CMK (cell line): ENCODE measurements at places on chromosomes 4 and X.

DNA sequence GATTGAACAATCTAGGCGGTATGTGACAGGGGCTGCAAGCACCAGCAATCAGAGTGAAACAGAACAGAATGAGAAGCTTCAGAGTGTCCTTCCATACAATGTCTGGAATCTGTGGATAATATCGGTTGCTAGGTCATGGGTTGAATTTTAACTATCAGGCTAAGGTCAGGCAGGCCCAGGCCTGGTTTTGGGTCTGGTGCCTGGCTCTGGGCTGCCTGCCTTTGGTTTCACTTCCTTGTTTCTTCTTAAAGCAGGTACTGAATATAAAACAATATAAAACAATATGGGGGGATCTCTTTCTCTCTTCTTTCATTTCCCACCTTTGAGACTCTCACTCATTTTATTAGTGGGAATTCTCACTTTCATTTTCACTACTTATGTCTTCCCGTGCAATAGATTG is 962.0 kb downstream of the CCSER1 start:
- no peak for DNase-seq

DNA sequence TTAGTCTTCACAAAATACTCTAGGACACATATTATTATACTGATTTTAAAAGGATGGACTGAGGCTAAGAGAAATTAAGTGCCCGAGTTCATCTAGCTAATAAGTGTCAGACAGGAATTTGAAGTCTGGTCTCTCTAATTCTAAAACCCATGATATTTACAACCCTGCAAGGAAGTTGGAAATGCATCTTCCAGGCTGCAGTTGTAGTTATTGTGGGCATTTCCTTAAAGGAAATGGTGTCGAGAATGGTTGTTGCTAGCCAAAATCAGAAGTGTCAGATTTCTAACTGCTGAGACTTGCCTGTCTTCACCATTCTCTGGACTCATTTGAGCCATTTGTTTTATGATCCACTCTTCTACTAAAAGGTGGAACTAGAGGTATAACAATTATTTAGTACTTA is 82.5 kb downstream of the FAT4 start:
- no peak for DNase-seq

DNA sequence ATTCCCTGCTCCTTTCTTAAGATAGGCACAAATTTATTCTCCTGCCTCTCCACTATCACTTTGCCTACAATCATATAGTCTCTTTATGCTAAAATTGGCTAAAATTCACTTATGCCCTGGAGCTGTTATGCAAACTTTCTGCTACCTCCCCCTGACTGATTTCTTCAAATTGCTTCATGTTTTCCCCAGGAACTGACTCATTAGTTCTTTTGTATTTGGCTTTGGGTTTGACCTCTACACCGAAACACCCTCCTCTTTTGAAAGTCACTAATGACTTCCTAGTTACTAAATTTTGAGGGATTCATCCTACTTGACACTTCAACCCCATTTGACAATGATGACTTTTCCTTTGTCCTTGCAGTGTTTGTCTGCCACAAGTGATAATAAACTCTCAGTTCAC is 222.6 kb downstream of the NDST4 start:
- DNase-seq: no peak

GRCh38 chrX:130051176-130051845 is 59.0 kb downstream of the ELF4 start:
- no peak for DNase-seq

GRCh38 chr4:154030152-154030551 is 241.3 kb upstream of the SFRP2 start:
- no peak for DNase-seq

DNA sequence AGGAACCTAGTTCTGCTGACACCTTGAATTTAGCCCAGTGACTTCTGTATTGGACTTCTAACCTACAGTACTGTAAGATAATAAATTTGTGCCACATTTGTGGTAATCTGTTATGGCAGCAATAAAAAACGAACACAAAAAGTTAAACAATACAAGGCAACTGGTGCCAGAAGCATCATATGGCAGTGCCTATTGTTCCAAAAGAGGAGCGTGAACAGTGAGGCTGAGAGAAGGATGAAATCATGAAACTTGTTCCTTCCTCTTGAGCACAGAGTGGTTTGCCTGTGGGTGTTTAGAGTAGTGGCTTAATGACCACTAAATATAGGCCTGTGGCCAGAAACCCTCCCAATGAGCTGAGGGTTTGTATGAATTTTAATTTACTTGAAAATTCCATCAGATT is 69.7 kb upstream of the PGRMC2 start:
- DNase-seq: no peak

- DNase-seq: no peak
These were observed 51.4 kb upstream of the SOD3 start for GRCh38 chr4:24743927-24744326.

DNA sequence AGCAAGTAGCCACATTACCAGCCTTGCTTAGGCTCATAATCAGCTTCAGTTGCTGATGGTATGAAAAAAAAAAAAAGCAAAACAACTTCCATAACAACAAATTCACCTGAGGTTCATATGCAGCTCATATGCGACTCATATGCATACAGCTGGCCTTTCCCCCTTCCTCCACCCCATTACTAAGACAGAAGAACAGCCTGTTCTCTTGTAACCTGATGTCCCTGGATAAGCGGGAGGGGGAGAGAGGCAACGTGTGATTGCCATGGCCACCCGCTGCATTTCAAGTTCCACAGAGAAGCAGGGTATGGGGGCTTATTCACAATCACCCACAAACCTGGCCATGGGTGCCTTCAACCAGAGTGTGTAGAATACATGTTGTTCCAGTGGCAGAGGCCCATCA is 95.1 kb upstream of the DGKK start:
- no peak for DNase-seq

GRCh38 chr4:139919521-139919920 is 234.5 kb downstream of the MAML3 start:
- no peak for DNase-seq

GRCh38 chrX:63713526-63713925 is 71.5 kb downstream of the ARHGEF9 start:
- DNase-seq: no peak

DNA sequence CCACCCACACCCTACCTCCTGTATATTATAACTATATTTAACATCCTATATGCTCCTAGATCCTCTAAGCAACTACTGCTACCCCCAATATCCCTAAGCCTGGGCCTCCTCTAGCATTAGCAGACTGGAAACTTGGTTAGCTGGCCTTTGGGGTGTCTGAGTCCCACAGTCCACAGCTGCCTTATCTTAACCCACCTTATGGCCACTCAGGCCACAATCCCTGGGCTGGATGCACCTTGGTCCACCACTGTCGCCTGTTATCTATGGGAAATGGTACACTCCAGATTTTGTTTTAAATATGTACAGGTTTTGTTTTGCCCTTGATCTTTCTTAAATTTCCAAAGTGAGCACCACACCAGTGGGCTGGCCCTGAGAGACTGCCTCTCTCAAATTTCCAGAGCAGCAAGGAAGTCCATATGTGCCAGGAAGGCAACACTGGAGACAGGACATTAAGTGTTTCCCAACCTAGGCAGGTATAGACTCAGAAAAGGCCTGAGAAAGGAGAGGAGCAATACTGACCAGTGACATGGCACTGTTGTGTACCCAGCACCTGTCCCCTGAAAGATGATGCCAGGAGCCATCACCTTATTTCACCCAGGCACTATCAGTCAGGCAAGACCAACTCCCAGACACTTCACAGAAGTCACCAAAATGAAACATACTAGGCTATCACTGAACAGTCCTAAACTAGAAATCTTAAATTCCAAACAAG is 921 bp downstream of the PFKFB1 start:
- DNase-seq: peak; percentile 47

DNA sequence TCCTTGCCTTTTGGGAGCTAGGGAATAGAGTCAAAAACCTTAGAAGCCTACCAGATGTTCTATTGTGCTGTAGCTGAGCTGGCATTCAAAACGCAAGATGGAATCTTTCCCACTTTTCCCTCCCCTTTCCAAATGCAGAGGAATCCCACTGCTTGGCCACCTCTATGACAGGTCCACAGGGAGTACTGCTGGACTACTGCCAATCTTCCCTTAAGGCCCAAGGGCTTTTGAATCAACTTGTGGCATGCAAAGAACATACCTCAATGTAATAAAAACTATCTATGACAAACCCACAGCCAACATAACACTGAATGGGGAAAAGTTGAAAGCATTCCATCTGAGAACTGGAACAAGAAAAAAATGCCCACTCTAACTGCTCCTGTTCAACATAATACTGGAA is 139.2 kb upstream of the AGTR2 start:
- DNase-seq: no peak

DNA sequence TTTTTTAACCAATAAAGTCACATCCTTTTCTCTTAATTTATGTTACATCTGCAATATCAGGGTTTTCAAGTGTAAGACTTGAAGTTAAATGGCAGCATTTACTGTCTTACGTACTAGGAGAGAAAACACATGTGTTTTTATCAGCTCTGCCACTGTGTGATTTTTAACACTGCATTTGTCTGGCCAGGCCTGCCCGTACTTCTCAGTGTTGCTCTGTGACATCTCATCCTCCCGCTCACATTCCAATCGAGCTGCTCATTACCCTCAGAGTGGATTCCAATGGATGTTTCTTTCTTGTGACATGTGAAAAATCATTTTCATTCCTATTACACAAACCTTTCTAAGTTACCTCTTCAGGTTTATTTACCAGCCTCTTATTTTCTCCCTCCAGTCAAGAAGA is 420.3 kb downstream of the FAT4 start:
- no peak for DNase-seq

- DNase-seq: no peak
These were observed 182.0 kb downstream of the THOC2 start for GRCh38 chrX:123550829-123551228.

GRCh38 chrX:153825042-153825441 is 5.3 kb downstream of the PDZD4 start:
- no peak for DNase-seq

DNA sequence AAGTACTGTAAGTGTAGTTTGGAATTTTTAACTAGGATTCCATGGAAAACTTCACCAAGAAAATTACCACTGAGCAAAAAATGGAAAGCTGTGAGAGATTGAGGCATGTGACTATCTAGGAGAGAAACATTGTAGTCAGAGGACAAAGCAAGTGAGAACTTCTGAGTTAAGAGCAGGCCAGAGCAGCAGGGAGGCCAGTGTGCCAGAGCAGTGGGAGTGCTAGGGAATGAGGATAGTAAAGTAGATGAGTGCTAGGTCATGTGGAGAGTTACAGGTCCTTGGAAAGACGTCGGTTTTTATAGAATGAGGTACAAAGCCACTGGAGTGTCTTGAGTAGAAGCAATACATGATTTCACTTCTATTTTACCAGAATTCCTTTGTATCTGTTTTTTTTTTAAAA is 52.7 kb upstream of the FAT4 start:
- no peak for DNase-seq

DNA sequence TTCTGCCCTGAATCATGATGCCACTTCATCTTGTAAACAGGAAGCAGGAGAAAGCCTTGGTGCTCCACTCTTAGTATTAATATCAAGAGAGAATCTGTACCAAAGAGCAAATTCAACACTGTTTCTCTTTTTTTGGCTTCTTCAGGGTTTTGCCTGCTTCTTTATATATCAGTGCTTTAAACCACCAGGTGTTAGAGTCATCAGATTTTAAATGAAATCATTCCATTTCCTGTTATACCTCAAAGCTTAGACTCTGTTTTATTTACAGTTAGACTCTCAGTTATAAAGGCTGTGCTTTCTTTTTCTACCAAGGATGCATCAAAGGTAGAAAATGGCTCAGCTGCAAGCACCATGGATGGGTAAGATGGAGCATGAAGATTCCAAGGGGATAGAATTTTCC is 350.9 kb downstream of the CAMK2D start:
- no peak for DNase-seq

DNA sequence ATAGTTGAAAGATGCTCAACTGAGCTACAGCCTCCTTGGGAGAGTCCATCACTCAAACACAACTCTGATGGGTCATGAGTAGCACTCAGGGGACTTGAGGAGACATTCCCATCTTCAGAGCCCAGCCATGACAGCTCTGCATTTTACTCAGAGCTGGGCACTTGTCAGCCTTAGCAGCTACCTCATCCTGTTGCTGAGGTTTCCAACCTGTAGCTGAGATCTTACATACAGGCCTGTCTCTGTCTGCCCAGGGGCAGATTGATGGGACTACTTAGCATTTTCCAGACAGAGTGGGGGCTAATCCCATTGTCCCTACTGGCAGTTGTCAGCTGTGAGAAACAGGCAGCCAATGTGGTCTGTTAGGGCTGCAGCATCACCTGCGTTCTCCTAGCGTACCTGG is 3.5 kb downstream of the FHDC1 start:
- no peak for DNase-seq

DNA sequence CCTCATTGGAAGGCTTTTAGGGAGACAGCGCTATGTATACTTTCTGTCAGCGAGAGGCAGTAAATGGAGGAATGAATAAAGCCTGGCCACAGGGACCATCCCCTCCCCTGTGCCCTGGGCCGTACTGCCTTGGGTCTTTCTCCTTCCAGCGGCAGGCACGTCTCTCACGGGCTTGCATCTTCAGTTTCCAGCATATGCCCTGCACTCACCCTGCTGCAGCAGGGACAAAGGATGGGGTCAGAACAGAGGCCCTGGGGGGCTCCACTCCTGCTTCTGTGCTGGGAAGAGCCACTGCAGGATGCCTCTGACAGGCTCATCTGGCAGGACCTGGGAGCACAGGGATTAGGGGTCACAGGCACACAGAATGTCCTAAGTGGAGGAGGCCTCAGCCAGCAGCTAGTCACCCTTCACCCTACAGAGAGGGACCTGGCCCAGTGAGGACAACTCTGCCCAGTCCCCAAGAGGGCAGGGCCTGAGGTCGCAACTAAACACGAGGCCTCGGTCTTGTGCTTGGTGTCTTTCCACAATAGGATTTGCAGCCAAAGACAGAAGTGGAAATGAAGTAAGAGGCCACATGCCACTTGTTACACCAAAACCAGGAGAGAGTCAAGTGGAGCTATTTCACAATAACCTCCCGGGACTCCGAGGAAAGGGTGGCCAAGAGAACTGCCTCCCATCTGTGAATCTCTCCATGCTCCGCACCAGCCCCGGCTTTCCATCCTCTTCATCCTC is 150.8 kb downstream of the AFAP1 start:
- no peak for DNase-seq

GRCh38 chr4:52640808-52641565 is 18.1 kb downstream of the USP46 start:
- no peak for DNase-seq

DNA sequence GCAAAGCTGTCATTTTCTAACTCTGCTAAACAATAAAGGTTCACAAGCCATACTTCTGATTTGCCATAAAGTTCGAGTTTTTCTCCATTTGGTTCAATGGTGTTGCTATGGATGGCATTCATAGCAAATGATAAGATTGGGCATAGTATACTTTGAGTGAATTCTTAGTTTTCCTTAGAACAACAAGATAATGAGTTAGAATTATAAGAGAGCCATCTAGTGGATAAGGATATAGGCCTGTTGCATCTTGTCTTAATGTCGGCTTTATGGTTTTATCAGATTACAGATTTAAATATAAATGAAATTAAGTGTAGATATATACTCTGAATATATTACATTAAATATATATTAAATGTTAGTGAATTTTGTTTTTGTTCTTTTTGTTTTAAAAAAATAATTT is 644.6 kb downstream of the IL1RAPL1 start:
- DNase-seq: no peak

DNA sequence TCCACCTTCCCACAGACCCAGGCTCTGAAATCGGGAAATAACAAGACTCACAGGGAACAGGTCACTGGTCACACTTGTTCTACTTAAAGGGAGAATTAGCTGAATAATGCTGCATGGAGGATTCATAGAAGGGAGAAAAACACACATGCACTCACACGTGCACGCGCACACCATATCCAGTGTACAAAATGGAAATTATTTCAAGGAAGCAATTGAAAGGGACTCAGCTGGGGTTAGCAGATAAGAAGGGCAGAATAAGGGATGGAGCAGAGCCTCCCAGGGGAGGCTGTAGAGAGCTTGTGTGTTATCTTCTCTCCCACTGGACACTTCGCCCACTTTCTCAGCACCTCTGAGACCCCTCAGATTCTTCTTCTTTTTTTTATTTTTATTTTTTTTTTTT is 10.3 kb downstream of the GABRQ start:
- DNase-seq: no peak
